Prostate gland (tissue), 2 donors: ENCODE measurements at places on chromosomes 11 and 22.

DNA sequence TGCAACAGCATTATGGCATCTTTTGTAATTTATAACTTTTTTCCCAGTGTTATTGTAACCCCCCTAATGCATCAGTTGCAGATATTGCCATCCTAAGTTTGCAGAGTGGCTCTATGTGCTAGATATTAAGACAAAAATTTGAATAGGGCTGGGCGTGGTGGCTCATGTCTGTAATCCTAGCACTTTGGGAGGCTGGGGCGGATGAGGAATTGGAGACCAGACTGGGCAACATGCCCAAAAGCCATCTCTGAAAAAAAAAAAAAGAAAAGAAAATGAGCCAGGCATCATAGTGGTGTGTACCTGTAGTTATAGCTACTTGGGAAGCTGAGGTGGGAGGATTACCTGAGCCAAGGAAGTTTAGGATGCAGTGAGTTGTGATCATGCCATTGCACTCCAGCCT is 50.1 kb upstream of the MUC15 start:
- no peak for DNase-seq

DNA sequence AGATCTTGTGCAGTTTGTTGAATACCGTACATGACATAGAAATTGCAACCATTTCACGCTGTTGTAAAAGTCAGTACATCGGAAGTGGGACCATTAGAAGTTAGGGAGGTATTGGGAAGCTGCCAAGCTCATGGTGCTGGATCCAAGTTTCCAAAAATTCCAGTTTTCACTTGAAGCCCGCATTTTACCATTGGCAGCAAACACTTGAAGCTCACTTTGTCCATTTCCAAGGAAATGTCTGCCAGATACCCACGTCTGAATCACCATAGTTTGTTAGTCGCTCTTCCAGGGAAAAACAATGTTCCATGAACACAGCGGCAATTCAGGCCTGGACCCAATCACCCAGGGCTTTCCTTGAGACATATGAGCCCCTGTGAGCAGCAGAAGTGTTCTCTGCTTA is 22.6 kb upstream of the PARVB start:
- no peak for DNase-seq

- no peak for DNase-seq
Observed at GRCh38 chr11:18013790-18014507, 1.1 kb upstream of the SERGEF start.

DNA sequence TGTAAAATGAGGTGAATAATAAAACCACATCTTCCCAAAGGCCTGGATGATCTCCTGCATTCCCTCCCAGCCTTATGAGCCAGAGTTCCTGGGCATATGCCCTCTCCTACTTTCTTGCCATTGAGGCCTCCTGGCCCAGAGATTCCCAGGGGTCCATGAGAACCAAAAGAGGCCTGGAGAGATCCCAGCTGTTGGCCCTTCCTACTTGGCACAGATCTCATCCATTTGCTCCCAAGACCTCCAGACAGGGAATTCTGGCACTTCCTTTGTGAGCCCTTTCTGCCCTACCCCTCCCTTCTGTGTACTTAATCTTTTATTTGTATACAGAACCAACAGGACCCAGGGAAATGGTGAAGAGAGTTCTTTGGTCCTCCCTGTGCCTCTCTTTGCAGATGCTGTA is 21.4 kb downstream of the POU2F3 start:
- DNase-seq, result no peak

GRCh38 chr22:28316014-28316413 is 363.6 kb downstream of the TTC28 start:
- DNase-seq, result no peak

- DNase-seq, result no peak
Observed at GRCh38 chr22:36738416-36739020, 35.0 kb upstream of the CACNG2 start.

DNA sequence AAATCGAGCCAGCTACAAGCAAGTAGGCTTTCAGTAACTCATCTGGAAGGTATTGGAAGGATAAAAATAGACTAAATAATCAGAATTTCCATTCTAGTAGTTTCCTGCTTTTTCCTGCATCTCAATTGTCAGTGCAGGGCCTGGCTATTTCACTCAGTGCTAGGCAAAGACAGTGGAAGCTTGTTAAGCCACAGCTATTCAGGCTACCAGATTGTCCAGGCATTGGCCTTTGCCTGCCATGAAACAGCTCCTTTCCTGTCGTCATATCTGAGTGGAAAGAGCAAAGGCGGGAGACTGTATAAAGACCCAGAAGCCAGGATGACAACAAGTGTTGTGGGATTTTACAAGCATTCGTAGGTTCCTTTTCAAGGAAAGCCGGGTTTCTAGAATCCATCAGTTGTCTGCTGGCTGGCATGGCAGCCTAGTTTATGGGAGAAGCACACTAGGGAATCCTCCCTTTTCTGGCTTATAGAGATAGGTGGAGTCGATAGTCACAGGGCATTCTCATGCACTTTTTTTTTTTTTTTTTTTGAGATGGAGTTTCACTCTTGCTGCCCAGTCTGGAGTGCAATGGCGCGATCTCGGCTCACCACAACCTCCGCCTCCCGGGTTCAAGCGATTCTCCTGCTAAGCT is 2.0 kb upstream of the TNRC6B start:
- no peak for DNase-seq

- no peak for DNase-seq
Observed at GRCh38 chr11:20669820-20670684, 666 bp downstream of the NELL1 start.

DNA sequence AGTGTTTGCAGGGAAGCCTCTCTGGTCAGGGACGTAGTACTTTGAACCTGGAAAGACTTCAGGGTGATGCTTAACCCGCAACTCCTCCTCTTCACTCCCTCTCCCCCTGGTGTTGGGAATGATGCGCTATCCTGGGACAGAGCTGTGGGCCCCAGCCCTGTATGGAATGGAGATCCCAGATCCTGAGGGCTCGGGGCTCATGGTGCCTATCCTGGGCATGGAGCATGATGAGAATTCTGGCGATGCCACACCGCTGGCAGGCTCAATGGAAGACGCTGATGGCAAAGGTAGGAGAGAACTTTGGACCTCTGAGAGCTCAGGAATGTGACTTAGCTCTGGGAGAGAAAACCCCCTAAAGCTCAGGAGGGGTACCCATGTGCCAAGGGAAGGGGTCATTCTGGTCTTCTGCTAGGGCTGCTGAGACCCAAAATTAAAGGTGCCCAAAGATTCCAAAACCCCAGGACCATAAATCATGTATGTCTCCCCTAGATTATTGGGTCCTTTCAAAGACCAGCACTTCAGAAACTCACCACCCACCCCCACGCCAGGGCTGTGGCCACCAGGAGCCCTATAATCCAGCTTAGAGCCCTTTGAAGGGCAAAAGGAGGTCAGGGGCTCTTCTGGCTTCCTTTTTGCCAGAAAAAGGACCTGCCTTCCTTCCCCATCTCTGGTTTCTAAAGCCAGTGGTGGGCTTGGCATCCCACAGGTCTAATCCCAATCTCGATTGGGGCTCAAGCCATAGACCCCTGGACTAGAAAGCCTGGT is 52.5 kb downstream of the BTG4 start:
- no peak for DNase-seq

DNA sequence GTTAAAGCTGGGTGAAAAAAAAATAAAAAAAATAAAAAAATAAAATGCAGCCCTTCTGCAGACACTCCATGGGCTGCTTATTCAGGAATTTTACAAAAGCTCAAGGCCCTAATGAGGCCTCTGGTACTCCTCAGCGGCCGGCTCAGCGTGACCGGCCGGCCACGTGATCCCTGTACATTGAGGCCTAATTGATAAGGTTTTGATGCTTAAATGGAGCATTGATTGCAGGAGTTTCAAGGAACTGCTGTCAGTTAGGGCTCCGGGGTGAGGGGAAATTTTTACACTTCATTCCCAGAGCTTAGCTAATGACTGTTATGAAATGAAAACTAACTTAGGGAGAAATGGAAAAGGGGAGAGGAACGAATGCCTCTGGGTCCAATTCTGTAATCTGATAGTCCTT is 368.8 kb upstream of the KIRREL3 start:
- no peak for DNase-seq

DNA sequence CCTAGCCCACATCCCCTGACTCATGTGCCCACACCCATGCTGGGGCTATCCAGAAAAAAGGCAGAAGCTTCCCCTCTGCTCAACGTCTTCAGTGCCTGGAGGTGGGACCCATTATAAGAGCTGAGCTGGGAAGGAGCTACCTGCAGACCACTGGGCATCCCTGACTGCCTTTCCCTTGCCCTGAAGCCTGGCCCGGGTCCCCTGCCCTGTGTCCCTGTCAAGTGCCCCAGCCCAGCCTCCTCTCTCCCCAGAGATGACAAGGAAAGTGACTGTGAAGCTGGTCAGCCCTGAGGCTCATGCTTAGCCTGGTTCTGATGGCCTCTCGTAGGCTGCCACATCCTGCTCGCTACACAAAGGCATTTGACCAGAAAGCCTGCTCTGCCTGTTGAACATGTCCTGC is 140.4 kb downstream of the PARVA start:
- no peak for DNase-seq

DNA sequence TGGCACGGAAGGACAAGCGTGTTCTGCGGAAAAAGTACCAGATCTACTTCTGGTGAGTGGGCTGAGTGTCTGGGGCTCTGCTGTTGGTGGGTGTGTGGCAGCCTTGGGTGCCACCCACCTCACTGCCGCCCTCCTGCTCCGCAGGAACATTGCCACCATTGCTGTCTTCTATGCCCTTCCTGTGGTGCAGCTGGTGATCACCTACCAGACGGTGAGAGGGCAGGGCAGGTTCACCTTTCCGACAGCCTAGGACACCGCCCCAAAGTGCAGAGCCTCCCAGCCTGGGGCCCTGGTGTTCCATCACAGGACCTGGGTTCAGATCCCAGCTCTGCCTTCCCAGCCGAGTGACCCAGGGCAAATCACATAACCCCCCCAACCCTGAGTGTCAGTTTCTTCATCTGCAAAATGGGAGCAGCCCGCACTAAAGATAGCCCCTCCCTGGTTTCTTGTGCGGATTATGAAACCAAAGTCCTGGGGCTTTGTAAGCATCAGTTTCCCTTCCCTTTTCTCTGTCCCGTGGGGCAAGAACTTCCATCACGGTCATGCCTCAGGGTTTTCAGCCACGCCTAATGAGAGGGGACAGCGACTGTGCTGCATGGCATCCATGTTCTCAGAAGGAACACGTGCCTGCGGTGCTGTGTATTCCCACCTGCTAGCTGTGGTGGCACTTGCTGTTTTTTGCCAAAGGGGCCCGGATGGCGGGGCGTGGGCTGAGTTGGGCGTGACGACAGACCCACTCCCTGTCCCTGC is 9.8 kb upstream of the TAGLN start:
- DNase-seq, result no peak

DNA sequence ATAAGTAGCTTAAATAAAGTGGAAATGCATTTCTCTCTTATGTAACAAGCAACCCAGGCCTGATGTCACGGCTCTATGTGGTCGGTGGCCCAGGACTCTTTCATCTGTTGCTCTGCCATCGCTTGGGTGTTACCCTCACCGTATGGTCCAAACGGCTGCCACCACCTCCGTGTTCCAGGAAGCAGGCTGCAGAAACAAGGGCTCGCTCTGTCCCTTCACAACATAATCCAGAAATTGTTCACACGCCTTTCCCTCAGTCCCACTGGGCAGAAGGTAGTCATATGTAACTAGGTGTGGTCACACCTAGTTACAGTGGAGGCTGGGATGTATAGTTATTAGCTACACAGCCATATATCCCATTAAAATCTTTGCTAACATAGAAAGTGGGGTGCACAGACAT is 421.0 kb downstream of the SOX6 start:
- DNase-seq, result no peak

GRCh38 chr11:103550811-103551210 is 441.6 kb downstream of the DYNC2H1 start:
- no peak for DNase-seq

- no peak for DNase-seq
Observed at GRCh38 chr11:68688881-68689280, 4.5 kb downstream of the GAL start.
